ENCODE measurements at places on chromosomes 11 and 22.

- no peak for DNase-seq
These were observed 39.4 kb downstream of the SBF1 start for GRCh38 chr22:50435291-50436014.

DNA sequence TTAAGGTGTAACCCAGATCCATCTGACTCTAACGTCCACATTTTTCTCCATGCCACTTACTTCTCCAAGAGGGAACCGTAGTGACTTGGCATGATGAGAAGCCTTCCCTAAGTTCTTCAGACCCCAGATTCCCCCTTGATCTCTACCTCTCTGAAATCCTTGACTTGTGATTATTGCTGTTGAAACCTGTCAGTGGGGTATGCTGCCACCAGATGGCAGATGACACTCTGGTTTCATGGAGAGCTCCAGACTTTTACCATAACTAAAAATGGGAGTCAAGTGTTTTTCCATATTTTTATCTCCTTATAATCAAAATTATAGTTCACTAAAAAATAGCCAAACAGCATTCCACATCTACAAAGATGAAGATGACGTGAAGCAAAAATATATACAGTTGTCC, 504.2 kb downstream of the SOX6 start:
- no peak for DNase-seq

- DNase-seq: no peak
These were observed 4.1 kb upstream of the TBX1 start for GRCh38 chr22:19756288-19757128.

DNA sequence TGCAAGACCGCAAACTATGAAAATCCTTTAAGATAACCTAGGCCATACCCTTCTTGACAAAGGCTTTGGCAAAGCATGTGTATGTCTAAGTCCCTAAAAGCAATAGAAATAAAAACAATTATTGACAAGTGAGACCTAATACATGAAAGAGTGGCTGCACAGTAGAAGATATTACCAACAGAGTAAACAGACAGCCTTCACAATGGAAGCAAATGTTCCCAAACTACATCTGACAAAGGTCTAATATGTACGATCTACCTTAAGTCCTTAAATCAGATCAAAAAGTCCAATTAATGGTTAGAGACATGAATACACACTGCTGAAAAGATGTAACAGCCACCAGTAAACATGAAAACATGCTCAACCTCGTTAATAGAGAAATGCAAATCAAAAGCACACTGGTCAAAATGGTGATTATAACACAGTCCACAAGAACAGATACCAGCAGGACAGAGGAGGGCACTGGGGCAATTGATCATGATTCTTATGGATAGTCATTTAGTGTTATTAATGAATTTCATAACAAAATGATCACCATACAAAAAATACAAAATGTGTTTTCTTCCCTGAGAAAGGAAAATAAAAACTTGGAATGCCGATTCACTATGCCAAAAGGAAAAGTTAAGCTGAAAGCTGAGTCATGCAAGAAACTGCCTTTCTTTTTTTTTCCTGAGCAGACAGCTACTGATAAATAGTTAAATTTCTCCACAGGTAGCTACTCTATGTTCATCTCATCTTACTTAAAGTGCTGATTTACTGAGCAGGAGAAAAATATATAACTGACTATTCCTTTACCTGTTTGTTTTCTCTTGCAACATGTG, 102.6 kb upstream of the VPREB1 start:
- no peak for DNase-seq

GRCh38 chr22:25067851-25068421, 115.4 kb downstream of the KIAA1671 start:
- no peak for DNase-seq

DNA sequence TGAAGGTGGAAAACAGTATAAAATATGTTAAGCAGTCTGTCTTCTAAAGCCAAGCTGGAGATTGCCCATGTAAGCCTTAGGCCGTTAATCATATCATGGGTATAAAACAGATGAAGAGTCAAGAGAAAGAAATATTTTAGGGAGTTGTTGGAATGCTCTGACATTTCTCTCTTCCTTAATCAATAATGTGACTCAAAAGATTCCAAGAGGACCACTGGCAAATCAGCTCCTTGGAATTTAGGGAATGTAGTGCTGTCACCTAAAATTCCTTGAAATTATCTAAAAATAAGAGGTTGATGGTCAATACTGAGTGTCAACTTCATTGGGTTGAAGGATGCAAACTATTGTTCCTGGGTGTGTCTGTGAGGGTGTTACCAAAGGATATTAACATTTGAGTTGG, 525.9 kb downstream of the KCNA4 start:
- DNase-seq: no peak

DNA sequence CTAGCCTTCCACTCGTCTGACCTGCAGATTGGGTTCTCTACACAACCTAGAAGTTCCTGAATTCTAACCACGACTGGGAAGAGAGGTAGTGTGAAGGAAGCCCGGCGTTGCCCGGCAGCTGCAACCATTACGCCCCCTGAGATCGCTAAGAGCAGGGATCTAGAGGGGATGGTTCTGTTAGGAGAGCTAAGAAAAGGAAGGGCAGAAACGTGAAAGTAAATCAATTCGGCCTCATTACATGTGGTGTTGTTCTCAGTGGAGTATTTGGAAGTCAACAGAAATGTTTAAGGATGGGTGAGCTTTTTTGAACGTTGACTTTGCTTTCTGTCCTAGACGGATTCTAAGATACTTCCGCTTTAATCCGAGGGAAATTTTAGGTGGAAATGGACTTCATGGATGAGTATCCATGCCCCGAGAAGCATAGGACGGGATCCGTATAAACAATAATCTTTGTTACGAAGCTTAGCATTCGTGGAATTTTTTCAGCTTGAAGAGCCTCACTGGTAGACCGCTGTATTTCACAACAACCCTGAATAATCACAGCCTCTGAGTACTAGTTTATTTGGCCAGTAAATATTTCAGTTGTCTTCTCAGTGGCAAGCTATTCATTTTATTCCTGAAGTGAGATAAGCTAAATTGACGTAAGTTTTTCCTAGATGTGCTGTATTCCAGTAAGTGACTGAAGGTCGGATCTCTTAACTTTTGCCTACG, 629 bp downstream of the ATP5MG start:
- no peak for DNase-seq

- DNase-seq: no peak
These were observed 158.5 kb downstream of the MSANTD4 start for GRCh38 chr11:105863523-105863922.

GRCh38 chr11:47358731-47359051, 6.2 kb upstream of the MYBPC3 start:
- DNase-seq: no peak

DNA sequence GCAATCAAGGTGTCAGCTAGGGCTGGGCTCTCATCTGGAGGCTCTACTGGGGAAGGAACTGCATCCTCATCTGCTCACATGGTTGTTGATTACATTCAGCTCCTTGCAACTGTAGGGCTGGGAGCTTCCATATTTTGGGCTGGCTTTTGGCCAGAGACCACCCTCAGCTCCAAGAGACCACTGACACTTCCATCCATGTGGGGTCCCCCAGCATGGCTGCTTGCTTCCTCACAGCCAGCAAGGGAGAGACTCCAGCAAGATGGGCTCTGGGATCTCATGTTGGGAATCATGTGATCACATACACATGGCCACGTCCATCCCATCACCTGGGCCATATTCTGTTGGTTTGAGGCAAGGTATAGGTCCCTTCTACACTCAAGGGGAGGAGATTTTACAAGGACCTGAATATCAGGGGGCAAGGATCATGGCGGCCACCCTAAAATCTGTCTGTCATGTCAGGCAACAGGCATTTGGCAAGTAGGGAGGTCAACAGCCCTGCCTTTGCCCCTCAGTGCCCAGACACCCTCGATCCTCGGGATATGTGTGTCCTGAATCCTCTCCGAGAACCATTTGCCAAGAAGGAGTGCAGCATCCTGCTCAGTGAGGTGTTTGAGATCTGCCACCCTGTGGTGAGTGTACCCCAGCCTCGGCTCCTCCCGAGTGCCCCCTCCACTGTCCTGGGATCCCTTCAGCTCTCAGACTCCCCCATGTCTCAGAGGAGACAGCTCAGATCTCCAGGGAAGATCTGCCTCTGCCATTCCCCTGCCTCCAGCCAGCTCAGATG, 48.7 kb downstream of the OTOG start:
- peak; percentile 64 for DNase-seq
